RWPE2 (cell line): ENCODE measurements at places on chromosomes 7 and 10.

DNA sequence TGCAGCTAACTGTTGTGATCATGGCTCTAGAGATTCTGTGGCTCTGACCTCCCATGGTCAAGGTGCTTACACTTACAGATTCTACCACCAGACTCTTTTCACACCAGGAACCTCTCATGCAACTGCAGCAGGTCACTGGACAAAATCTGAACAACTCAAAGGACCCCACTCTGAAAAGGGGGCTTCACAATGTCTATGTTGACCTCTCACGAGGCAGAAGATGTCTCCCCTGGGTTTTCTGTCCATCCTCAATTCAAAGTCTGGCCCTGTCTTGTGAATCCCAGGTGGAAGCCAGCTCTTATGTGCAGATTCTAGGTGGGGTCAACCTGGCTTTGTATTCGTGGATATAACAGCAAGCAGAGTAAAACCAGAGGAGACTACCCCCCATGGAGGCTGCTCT lies 118.6 kb upstream of the ZNF479 start:
- no peak for DNase-seq

DNA sequence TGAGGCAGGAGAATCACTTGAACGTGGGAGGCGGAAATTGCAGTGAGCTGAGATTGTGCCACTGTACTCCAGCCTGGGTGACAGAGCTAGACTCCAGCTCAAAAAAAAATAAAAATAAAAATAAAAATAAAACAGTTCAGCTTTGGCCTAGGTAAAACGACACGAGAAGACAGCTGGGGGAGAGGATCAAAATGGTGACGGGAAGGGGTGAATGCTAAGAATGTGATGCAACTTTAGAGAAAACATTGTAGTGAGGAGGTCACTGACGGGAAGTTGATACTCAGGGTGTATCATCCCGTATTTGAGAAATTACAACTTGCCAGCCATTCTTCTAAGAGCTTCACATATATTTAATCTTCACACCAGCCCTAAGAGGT lies 1.1 kb downstream of the NDST2 start:
- DNase-seq, result no peak

- DNase-seq, result no peak
These were observed 70.6 kb upstream of the GPR37 start for GRCh38 chr7:124836173-124836572.

DNA sequence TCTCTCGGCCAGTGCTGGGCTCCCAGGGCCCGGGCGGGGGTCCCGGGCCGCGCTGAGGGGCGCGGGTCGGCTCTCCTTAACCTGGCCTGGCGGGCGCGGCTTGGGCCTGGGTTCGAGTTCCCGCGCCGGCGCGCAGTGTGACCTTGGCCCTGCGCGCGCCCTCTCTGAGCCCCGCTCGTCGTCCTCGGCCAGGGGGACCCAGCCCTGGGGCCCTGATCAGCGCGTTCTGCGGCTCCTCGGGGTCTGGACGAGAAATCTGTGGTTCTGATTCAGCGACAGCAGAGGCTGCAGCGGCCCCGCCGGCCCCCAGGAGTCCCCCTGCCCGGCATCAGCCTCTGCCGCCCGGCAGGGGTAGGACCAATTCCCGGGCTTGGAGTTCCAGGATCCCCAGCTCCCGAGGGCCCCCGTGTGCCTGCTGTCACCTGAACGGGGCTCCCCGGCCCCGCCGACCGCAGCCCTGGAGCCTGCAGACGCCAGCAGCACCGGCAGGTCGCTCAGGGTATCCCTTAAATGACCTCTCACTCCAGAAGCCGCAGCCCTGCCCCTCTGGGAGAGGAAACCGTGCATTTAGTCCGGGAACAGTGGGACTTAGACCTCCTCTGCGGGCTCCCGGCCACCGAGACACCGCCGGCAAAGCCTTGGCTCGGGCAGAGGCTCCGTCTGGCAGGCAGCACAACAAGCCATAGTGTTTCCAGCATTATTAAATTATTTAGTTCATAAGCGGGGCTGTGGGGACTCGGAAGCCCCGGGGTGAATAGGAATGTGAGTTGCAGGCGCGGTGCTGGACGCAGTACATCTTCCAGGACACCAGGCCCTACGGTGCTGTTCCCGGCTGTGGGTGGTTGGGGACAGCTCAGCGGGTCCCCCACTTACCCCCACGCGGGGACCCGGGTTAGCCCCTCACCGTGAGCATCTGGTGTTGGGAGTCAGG lies 572 bp downstream of the CHST12 start:
- no peak for DNase-seq

DNA sequence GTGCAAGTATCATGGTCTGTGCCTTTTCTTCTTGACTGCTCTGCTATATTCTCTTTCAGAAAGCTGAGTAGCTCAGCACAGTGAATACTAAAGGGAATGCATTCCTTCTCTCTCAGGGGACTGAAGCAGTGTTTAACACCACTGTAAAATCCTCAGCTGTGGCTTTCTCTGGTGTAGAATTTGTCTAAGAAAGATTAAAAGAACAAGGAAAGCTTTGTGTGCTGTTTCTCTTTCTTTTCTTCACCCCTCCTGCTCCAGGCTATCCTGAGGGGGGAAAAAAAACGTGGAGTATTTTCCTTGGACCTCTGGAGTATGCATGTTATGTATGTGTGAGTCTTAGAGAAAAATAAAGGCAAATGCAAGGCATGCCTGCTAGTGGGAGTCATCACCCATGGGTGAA lies 383.9 kb downstream of the AUTS2 start:
- no peak for DNase-seq

GRCh38 chr7:132140341-132140740 lies 435.9 kb downstream of the PLXNA4 start:
- no peak for DNase-seq

DNA sequence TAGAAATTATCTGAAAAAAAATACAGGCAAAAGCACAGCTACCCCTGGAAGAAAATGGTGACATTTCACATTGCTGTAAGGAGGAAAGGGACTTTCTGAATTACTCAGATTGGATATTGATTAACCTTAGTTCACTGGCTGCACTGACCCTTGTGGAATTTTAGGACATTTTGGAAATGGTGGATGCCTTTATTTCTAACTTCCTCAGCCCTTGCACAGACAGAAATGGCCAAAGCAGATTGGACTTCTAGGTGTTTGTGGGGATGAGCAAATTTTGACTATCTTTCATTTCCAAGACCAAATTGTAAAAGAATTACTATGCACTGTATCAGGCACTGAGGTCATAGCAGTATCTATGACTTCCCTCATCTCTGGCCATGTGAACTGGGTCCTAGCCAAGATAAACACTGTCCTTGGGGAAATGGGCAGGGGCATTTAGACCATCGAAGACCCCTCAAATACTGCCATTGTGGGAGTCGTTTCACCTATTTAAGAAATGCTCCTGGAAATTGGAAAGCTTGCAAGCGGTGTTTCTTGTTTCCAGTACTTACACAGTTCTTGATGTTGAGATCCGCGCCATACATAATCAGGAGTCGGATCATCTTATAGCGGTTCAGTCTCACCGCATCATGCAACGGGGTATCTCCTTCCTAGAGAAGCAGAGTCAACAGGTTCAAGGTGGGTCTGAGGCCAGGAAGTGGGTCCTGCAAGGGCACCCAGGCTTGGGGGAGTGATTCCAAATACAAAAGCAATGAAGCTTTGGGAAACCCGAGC lies 5.7 kb downstream of the ANKRD1 start:
- DNase-seq, result no peak

DNA sequence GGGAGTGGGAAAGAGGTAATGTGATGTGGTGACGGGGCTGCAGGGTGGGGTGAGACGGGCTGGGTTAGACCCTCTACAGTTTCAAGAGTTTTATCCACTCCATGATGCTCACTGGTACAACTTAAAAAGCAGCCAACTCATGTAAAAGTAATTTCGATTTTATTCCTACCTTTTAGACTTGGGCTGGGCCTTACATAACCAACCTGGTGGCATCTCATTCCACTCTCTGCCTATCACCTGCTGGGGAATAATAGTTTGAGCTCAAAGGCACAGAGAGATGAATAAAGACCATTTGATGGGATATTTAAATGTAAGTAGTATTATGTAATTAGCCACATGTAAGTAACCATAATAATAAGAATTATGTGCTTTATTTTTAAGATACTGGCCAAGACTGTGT lies 366.0 kb upstream of the RNF32 start:
- DNase-seq, result no peak

DNA sequence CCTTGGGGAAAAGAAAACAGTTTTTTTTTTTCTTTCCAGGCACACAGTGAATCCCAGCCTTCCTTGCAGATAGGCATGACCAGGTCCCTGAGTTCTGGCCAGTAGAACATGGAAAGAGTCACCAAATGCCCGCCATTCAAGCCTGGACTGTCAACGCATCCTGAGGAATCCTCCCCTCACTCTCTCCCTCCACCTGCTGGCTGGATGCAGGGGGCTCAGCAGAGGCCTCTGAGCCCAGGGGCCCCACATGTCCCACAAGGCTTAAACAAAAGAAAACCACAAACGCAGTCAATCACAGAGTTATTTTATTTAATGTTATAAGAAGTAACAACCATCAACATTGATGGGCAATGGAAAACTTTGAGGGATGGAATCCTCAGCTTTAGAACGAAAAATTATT lies 93.1 kb downstream of the JCAD start:
- no peak for DNase-seq

DNA sequence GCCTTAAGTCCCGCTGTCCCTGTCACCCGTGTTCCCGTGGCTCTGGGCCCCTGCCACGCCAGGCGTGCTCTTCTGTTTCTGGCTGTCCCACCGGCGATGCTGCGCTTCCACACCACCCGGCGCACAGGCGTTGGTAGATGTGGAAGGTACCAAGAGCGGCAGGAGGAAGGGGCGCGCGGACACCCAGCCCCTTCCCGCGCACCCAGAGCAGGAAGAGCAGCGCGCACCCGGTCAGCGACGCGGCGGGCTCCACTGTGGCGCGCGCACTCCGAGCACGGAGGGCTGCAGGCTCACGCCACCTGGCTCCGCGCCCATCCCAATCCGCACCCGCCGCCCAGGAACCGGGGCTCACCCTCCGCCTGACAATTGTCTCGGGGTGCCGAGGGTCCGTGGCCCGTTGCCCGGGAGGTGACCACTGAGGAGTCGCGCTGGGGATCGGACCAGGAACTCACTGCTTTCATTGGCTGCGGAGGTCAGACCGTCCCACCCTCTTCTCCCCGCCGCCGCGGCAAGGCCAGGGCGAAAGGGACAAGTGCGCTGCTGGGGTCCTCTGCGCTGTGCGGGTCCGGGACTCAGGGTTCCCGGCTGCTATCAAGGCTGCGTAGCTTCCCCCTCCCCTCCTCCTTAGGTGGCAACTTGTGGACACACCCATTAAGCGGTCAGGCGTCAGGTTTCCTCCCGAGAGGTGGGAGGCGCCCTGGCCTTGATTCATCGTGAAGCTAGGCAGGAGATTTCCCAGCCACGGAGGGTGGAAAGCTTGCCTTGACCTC lies 121.6 kb upstream of the ZNF92 start:
- no peak for DNase-seq

GRCh38 chr7:87920578-87920977 lies 13.5 kb upstream of the ADAM22 start:
- DNase-seq, result no peak

DNA sequence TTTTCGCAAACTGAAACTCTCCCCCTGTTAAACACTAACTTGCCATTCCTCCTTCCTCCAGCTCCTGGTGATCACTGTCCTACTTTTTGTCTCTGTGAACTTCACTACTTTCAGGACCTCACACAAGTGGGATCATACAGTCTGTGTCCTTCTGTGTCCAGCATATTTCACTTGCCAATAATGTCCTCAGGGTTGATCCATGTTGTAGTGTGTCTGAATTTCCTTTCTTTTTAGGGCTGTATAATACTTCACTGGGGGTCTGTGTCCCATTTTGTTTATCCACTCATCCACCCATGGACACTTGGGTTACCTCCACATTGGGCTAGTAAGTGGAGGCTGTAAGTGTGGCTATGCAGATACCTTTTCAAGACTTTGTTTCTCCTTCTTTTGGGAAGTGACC lies 42.7 kb upstream of the GJD4 start:
- DNase-seq, result no peak

DNA sequence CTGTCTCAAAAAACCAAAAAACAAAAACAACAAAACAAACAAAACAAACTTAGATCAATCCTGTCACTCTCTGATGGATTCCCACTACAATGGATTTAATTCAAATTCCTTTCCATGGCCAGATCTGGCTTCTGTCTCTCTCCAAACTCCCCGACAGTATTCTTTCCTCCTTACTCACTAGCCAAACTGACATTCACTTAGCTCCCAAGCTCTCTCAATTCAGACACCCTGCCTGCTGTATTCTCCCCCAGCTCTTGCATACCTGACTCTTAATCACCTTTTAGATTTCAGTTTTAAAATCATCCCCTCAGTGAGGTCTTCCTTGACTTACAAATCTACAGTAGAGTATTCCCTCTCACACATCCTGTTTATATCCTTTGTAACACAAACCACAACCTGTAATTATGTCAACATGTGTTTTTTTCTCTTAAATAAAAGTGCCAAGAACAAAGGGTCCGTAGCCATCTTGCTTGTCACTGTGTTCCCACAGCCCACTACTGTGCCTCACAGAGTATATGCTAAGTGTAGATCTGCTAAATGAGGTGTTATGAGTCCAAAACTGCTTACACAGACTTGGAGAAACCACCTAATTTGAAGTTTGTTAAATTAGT lies 14.4 kb downstream of the HERPUD2 start:
- DNase-seq, result no peak

DNA sequence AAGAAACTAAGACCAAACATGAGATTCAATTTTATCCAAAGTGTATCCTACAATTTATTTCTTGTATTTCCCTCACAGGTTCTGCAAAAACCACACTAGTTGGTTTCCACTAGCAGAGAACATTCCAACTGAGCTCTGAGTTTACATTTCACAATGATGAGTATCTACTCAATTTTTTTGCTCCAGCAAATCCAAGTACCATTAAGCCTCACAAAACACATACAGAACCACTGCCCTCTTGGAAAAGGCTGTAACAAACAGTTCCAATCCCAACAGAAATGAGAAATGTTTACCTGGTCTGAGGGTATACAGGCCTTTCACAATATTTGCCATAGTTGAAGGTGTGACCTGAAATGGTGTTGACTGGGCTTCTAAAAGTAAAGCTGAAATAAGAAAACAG lies 59.9 kb downstream of the CACUL1 start:
- DNase-seq, result no peak

GRCh38 chr7:15860264-15860949 lies 173.9 kb upstream of the MEOX2 start:
- DNase-seq, result no peak

DNA sequence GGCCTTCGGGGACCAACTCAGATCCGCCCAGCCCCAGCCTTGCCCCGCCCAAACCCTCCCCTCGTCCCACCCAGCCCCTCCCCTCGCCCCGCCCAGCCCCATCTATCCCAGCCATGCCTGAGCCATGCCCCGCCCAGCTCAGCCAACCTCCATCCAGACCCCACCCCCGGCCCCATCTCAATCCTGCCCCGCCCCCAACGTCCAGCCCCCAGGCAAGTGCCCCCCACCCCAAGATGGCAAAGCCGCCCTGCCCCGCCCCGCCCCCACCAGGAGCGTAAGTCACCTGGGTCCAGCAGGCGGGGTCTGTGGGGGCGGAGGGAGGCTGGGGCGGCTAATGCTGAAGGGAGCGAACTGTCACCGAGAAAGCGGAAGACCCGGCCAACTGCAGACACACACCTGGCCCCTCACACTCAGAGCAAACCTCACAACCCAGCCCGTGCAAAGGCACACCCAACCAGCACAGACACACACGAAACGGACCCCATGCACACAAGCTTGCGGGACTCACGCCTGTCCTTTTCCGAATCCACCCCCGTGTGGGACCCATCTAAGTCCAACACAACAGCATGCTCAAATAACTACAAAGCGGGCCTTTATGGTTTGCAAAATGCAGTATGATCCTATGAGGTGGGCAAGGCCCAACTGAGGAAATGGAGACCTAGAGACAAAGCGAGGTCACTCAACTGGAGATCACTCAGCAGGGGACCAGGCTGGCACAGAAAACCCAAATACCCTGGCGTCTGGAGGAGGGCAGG lies 11.5 kb upstream of the OGA start:
- DNase-seq, result peak; percentile 73
